ENCODE measurements at places on chromosomes 5 and 9. TPM values are rescaled to one million over a fixed set of nuclear protein-coding genes. Genes with fewer than 3 reads are reported as not detected.

Gene SCGB3A2
- not detected for total RNA-seq

Gene CMBL
- 11.2 TPM for total RNA-seq

Gene IL5
- not detected for total RNA-seq

Gene PCDHGA7
- total RNA-seq: 1.9 TPM

Gene IFNA17
- not detected for total RNA-seq

Gene MCC
- 32.8 TPM for total RNA-seq

Gene SGCD
- total RNA-seq: 1.2 TPM

Gene KIAA0825
- total RNA-seq: 7.1 TPM

Gene TSLP
- 0.85 TPM for total RNA-seq

Gene MSH3
- total RNA-seq: 17.0 TPM

Gene DOK3
- 113 TPM for total RNA-seq

Gene IRGM
- total RNA-seq: 0.72 TPM

Gene ODF2
- 25.4 TPM for total RNA-seq

Gene C9orf40
- total RNA-seq: 5.0 TPM

Gene SHOC1
- total RNA-seq: not detected

Gene HTR4
- total RNA-seq: not detected

Gene ENTREP1
- total RNA-seq: 1.8 TPM

Gene SLC6A7
- not detected for total RNA-seq

Gene TYRP1
- not detected for total RNA-seq

Gene GRXCR2
- total RNA-seq: not detected

Gene C5orf52
- not detected for total RNA-seq

Gene PRDM9
- not detected for total RNA-seq

Gene CETN3
- total RNA-seq: 16.3 TPM

Gene SPACA9
- total RNA-seq: 2.6 TPM

Gene INSL4
- not detected for total RNA-seq

Gene SARDH
- total RNA-seq: 1.0 TPM

Gene STC2
- 16.9 TPM for total RNA-seq

Gene MAST4
- 43.7 TPM for total RNA-seq

Gene AGXT2
- not detected for total RNA-seq

Gene EEIG1
- total RNA-seq: 87.2 TPM

Gene TTF1
- 12.1 TPM for total RNA-seq

Gene CLIC3
- total RNA-seq: 10.7 TPM

Gene TLR4
- total RNA-seq: 216 TPM

Gene NDUFB6
- total RNA-seq: 26.8 TPM

Gene BAAT
- total RNA-seq: not detected

Gene SPINK1
- total RNA-seq: 7.1 TPM

Gene ATG12
- total RNA-seq: 49.9 TPM

Gene ORM2
- not detected for total RNA-seq

Gene IFNA13
- 1.7 TPM for total RNA-seq

Gene SLC45A2
- total RNA-seq: not detected

Gene LHX3
- total RNA-seq: not detected

Gene PHYHD1
- 22.3 TPM for total RNA-seq

All from spleen (tissue), 13 donors.